Large intestine (tissue), 12 donors: ENCODE measurements at places on chromosomes 13 and 19.

GRCh38 chr19:4851551-4852290, 15.7 kb downstream of the PLIN3 start:
- DNase-seq: peak; percentile 61

DNA sequence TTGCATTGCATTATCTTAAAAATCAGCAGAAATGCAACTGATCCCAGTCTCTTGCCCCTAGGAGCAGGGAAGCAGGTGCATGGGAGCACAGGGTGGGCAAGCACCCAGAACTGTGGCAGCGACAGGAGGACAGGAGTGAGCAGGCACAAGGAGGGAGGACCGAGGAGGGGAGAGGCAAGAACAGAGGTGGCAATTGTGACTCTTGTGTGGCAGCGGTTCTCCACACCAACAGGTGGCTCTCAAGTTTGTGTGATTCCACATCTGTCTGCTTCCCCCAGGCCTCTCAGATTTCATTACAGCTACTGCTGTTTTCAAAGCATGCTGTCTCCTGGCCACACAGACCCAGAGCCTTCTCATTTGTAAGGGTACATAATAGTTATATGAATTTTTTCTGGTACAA, 108.5 kb downstream of the STK24 start:
- no peak for DNase-seq

DNA sequence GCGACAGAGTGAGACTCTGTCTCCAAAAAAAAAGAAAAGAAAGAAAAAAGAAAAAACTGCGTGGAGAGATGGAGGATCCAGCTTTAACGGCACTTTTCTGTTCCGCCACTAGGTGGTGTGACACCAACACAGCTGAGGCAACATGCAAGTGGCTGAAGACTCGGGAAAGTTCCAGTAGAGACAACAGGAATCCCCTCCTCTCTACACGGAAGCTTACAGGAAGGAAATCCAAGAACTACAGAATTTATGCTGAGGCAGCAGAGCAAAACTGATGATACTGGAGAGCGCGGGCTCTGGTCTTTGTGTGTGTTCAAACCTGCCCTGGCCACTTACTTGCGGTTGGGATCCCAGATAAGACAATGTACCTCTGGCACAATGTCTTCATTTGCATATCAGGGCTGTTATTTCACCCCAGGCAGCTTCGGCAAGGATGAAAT, 9.9 kb downstream of the RANBP3 start:
- peak; percentile 85 for DNase-seq

- no peak for DNase-seq
Measured at GRCh38 chr19:14152713-14153112, 16.3 kb upstream of the ASF1B start.

GRCh38 chr13:90427322-90428272, 919.9 kb upstream of the MIR17HG start:
- DNase-seq: no peak
